Omental fat pad (tissue), 4 donors: ENCODE measurements at places on chromosomes 16 and 17. TPM values are rescaled to one million over a fixed set of nuclear protein-coding genes. Genes with fewer than 3 reads are reported as not detected.

TRIM65 gene
- total RNA-seq = 10.0 TPM

LAT gene
- total RNA-seq = 6.2 TPM

KCNH6 gene
- total RNA-seq = not detected

KRT32 gene
- total RNA-seq = not detected

MMP2 gene
- total RNA-seq = 217 TPM

ADORA2B gene
- 0.82 TPM for total RNA-seq

HID1 gene
- total RNA-seq = 4.0 TPM

TBC1D26 gene
- total RNA-seq = 0.24 TPM

LLGL2 gene
- 5.4 TPM for total RNA-seq

RAB26 gene
- not detected for total RNA-seq

AKAP10 gene
- total RNA-seq = 39.1 TPM

KRTAP1-5 gene
- total RNA-seq = not detected

MMP25 gene
- total RNA-seq = 38.8 TPM
